Activated CD4-positive, alpha-beta T cell treated with anti-CD3 and anti-CD28 coated beads for 48 hours (primary cell): ENCODE measurements at places on chromosomes 1 and 21.
A peak's percentile ranks its signal among the peaks of the same experiment; 100 is the strongest.

GRCh38 chr1:6785728-6786505 lies 663 bp downstream of the CAMTA1 start:
- DNase-seq, result peak; percentile 40

- DNase-seq, result peak; percentile 61
These were observed 16.5 kb downstream of the SLC2A7 start for GRCh38 chr1:9009438-9010370.

GRCh38 chr1:33089457-33089856 lies 8.5 kb downstream of the AZIN2 start:
- DNase-seq, result no peak

DNA sequence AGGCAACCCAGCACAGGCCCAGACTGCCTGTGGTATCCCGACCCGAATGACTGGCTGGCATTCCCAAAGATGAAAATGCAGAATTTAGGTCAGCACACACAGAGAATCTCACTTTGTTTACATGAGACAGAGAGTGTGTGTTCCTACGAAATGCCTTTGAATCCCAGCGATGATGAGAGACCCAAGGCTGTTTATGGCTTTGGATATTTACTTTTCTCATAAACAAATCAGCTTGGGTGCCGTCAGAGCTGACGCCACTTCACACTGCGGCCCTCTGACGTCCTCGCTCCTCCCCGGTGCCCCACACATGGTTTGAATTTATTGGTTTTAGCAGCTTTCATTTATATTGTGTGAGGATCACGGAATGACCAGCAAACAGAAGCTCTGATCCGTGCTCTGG lies 18.7 kb downstream of the TRABD2B start:
- DNase-seq, result no peak

GRCh38 chr1:45047032-45047431 lies 35.0 kb downstream of the UROD start:
- no peak for DNase-seq

GRCh38 chr1:226355669-226356551 lies 46.9 kb upstream of the LIN9 start:
- no peak for DNase-seq

DNA sequence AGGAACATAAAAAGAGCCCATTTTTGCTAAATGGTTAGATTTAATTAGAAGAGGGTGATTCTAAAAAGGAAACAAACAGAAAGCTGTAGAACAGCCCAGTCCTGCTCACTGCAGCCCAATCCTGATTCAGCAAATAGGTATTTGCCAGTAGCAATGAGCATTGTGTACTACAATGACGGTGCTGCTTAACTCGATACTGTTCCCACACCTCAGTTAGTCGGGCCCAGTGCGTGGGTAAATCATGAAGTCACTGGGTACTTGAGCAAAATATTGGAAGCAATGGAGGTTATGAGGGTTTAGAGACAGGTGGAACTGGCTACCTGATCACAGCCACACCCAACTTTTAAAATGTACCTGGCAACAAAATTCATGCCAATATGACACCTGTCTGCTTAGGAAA lies 101.5 kb upstream of the ADGRL2 start:
- no peak for DNase-seq

DNA sequence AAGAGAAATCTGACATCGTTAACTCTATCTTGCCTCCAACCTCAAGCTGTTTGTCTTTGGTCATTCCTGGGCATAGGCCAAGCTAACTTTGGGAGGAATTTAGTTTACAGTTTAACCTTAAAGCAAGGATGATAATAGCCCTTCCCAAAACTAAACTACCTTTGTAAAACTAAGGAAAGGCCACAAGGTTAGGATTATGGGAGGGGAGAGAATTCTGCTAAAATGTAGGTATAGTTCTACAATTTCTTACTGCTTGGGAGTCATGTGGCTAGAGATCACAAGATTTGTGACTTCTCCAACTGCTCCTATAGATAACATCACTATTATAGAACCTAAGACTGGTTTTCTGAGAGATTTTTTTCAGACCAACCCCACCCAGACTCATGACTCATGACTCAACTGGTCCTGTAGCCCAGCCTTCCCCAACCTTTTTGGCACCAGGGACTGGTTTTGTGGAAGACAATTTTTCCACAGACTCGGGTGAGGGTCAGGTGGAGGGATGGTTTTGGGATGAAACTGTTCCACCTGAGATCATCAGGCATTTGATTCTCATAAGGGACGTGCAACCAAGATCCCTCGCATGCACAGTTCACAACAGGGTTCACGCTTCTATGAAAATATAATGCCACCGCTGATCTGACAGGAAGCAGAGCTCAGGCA lies 70.7 kb upstream of the MUTYH start:
- no peak for DNase-seq

DNA sequence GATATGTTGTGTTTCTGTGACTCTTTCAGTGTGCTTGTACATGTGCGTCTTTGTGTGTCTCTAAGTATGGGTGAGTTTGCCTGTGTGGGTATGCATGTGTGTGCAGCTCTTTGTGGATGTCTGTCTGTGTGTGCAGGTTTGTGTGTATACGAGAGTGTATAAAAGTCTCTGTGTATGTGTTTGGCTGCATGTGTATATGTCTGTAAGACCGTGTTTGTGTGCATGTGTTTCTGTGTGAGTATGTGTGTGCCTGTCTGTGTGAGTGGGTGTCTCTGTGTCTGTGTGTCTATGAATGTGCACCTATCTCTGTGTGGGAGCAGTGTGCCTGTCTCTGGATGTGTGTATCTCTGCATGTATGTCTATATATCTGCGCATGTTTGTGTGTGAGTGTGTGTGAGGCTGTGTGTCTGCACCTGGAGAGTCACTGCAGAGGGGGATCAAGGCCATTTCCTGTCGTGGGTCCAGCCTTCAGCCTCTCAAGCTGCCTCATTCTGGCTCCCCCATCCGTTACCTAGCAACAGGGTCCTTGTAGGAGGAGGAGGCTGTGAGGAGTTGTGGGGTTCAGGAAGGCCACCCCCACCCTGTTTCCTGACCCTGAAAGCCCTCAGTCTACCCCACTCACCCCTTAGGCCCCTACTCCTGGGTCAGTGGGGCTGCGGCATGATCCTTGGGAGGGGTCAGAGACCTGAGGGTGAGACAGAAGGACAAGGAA lies 10.4 kb downstream of the FGR start:
- no peak for DNase-seq

DNA sequence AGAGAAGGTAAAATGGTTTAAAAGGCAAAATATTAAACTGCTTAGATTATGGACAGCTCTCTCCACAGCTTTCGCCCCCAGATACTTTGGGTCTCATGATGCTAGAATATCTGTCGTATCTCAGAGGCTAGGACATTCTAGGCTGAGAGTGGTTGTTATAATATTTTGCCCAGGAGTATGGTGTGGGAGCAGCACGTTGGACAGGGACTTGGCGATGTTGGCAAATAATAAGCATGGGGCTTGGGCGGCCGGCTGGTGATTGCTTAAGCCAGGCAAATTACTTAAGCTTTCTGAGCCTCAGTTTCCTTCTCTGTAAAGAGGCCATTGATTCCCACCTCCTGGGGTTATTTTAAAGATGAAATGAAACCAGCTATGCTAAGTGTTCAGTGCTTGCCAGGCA lies 133.2 kb downstream of the ROR1 start:
- DNase-seq, result no peak

DNA sequence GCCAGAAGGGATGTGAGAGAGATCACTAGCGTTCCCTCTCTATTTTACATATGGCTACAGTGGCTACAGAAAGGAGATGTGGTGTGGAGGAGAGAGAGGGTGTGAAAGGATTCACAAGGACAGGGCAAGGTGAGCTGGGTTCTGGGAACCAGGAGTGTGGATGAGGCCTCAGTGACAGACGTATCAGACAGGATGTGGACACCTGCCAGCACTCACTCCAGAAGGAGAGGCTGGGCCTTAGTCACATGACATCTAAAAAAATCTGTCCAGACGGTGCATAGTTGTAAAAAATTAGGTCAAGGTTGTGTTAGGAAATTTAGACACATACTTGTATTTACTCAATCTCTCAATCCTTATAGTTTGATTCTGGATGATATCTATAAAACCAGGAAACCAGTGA lies 10.6 kb downstream of the TRIM67 start:
- no peak for DNase-seq

GRCh38 chr1:212500983-212501382 lies 68.3 kb downstream of the NENF start:
- DNase-seq, result no peak

DNA sequence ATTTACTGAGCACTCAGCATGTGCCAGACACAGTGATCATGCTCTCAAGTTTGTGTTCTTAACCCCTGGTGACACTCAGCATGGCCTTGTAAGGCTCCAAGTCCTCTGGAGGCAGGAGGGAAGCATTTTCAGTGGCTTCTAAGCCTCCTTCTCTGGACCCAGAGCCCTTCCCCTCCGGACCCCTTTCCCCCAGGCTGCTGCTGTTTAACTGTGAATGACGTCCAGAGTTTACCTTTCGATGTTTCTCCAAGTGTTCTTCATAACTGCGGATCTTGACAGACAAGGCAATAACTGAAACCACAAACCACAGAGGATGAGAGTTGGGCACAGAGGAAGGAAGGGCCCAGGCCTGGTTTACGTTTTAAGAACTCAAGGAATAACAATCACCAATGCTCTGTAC lies 6.5 kb downstream of the MRPS15 start:
- no peak for DNase-seq

DNA sequence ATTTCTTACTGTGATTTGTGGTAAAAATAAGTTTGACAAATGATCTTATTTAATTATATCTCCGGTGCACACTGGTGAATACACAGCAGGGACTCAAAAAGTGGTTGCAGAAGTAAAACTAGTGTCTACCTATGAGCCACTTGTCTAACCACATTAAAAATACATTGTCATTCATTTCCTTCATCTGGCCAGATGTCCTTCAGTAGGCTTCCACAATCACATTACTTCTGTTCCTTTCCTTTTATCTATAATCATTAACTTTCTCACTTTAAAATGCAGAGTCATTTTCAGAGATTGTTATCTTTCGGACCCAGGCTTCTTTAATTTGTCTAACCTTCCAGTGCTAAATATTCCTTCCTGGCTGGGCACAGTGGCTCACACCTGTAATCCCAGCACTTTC lies 3.0 kb downstream of the RBBP5 start:
- DNase-seq, result no peak

- DNase-seq, result no peak
These were observed 3.4 kb upstream of the PLCH2 start for GRCh38 chr1:2472561-2473177.

GRCh38 chr1:233675893-233676292 lies 62.0 kb downstream of the KCNK1 start:
- DNase-seq, result no peak

GRCh38 chr1:67429011-67429527 lies 1.1 kb downstream of the SERBP1 start:
- peak; percentile 63 for DNase-seq

- peak; percentile 29 for DNase-seq
These were observed 212.8 kb upstream of the RAB4A start for GRCh38 chr1:229058111-229058561.

- no peak for DNase-seq
These were observed 25.0 kb downstream of the MCOLN2 start for GRCh38 chr1:84971957-84972356.

- DNase-seq, result peak; percentile 95
These were observed 15.5 kb upstream of the GSTM4 start for GRCh38 chr1:109640285-109640865.

DNA sequence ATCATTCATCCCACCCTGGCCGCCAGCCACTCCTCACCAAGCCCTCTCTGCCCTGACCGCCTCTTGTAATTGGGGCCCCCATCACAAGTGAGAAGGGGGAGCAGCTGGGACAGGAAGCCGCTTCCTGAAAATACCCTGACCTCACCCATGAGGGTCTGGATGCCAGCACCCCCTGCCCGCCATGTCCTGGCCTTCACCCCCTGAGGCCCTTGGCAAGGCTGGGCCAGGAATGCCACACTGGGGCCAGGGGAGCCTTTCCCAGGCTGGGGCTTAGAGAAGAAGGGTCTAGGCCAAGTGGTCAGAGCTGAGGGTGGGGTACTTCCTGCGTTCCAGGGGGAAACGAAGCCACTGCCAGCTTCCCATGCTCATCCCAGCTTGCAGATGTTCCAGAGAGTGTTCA lies 60.5 kb downstream of the TAS1R2 start:
- no peak for DNase-seq

DNA sequence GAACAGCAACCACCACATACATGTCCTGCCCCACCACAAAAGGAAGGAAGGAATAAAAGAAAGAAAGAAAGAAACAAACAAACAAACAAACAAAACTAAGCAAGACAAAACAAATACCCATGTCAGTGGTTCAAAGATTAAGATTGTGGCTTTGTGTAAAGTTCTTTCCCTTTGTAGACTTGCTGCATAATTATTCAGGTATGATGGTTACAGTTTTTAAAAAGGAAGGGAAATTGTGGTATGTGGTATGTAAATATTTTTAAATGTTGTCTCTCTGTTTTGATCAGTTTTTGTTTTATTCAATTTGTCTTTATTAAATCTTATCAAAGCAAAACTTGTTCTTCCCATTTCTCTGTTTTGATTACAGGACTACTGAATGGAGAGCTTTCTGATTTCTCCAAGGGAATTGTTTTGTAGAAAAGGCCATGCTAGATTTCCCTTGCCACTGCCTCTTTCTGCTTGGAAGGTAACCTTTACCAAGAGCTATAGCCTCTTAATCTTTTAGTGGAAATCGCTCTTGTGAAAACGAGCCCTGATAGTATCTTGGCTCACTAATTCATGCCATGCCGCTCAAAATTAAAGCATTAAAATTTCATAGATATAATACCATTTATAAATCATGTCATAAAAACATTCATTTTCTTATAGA lies 290.3 kb upstream of the ST6GALNAC5 start:
- no peak for DNase-seq

DNA sequence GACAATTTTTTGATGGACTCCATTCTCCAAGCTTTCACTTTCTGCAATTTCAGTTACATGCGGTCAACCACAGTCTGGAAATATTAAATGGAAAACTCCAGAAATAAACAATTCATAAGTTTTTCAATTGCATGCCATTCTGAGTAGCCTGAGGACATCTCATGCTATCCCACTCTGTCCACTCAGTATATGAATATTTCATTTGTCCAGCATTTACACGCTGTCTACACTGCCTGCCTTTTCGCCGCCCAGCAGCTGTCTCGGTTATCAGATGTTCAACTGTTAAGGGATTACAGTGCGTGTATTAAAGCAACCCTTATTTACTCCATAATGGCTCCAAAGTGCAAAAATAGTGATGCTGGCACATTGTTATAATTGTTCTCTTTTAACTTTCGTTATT lies 116.3 kb downstream of the ADSS2 start:
- DNase-seq, result no peak

DNA sequence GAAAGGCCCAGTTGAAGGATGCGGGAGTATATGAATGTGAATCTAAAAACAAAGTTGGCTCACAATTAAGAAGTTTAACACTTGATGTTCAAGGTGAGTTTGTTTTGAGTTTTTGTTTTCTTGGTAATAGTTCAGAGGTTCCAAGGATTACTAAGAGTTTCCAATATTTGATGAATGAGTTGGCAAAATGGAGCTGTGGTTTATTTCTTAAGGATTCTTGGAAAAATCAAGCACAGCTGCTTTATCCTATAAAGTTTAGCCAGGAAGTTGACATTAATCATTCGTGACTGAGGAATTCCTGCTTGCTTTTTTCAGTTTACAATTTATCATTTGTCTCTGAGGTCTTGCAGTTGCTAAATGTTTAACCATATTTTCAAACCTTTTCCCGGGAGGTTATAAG lies 15.1 kb downstream of the VCAM1 start:
- DNase-seq, result no peak

- DNase-seq, result no peak
These were observed 108.9 kb upstream of the POGK start for GRCh38 chr1:166730299-166730888.

- DNase-seq, result no peak
These were observed 118.2 kb downstream of the RIPK4 start for GRCh38 chr21:41648591-41649031.

GRCh38 chr1:2495026-2495425 lies 18.9 kb downstream of the PLCH2 start:
- DNase-seq, result no peak

- no peak for DNase-seq
These were observed 129.8 kb upstream of the PRDX6 start for GRCh38 chr1:173347282-173347818.
